ENCODE measurements at places on chromosomes 6 and 20. TPM values are rescaled to one million over a fixed set of nuclear protein-coding genes. Genes with fewer than 3 reads are reported as not detected.

DNA sequence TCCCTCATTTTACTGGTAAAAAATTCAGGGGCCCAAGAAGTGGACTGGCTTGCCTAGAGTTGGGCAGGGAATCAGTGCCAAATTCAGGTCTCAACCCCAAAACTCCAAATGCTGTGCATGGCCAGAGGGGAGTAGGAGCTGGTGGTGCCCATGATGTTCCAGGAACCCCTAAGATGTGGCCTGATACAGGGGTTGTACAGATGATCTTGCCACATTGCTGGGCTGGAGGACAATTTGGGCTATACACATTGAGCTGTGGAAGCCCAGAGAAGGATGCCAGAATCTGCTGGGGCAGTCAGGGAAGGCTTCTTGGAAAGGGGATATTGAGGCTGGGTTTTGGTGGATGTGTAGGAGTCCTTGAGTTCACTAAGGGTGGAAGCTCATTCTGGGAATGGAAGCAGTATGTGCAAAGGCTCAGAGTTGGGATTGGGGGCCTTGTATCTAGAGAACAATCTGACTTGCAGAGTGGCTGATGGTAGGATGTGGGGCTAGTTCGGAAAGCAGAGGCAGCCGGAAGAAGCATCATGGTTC is 38.0 kb upstream of the APCDD1L start:
- no peak for DNase-seq

UBE2J1 gene
- total RNA-seq, result 58.7 TPM

KCNK5 gene
- 2.3 TPM for total RNA-seq

DNA sequence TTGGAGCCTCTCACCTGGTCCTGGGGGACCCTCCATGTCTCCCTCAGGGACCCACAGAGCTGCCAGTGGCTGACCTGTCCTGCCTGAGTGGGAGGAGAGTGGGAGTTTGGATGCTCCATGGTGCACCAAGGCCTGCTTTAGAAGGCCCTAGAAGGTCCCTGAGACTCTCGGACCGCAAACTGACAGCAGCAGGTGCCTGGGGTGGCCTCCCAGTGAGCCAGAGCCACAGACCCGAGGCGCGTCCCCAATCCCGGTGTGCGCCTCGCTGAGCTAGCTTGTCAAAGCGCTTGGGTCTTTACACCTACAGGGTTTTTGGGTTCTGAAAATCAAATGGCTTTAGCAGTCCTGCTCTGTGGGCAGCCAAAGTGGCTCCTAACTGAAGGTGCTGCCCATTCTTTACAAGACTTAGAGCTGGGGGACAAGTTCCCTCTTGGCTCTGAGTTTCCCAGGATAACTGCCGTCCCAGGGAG is 4.9 kb downstream of the MYT1 start:
- DNase-seq, result no peak

SIRPA gene
- 11.2 TPM for total RNA-seq

DNA sequence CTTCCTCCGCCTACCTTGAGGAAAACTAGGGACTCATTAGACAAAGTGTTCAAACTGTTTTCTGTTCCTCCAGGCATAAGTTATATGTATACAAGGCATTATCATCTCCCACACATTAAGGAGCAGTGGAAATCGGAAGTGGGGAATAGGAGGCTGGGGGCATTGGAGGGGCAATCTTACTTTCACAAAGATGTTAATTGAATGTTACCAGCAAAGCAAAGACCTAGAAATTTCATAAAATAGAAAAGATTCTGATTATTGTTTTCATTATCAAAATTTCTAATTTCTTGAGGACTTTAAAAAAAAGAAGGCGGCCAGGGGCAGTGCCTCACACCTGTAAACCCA is 501.7 kb upstream of the JARID2 start:
- no peak for DNase-seq

RUNX2 gene
- 2.4 TPM for total RNA-seq

MYH7B gene
- total RNA-seq, result 4.3 TPM

GRCh38 chr6:34102099-34102656 is 43.7 kb downstream of the GRM4 start:
- no peak for DNase-seq

CLPSL1 gene
- total RNA-seq, result not detected

DNA sequence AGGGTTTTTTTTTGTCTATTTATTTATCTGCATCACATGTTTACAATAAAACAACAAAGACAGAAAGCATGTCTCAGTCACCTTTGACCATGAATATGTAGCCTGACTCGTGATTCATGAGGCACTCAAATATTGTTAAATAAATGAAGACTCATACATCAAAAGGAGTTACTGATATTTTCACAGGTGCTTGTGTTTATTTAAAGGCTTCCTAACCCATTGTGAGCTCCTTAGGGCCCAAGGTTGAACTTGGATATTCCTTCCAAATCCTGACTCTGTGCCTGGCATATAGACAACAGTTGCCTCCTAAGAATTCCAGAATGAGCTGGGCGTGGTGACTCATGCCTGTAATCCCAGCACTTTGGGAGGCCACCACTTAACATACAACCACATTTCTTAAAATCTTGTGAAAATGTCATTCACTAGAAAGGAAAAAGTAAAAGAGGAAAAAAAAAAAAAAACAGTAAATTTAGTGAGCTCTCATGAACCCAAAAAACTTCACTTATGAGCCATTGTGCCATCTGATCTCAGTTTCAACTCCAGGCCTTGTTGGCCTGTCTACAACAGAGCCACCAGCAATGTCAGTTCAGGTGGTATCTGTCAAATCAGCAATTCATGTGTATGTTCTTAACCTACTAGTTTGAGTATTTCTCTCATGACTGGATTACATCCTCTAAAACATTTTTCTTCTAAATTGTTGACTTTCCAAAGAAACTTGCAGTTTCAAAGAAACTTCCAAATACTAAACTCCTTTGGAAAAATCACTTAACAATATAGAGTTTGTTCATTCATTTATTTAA is 162.7 kb upstream of the MARCKS start:
- no peak for DNase-seq

- no peak for DNase-seq
These were observed 277.0 kb downstream of the PRL start for GRCh38 chr6:22019857-22020256.

ELOVL2 gene
- 6.2 TPM for total RNA-seq

GRCh38 chr6:38271081-38271480 is 368.6 kb downstream of the BTBD9 start:
- DNase-seq, result no peak

DNA sequence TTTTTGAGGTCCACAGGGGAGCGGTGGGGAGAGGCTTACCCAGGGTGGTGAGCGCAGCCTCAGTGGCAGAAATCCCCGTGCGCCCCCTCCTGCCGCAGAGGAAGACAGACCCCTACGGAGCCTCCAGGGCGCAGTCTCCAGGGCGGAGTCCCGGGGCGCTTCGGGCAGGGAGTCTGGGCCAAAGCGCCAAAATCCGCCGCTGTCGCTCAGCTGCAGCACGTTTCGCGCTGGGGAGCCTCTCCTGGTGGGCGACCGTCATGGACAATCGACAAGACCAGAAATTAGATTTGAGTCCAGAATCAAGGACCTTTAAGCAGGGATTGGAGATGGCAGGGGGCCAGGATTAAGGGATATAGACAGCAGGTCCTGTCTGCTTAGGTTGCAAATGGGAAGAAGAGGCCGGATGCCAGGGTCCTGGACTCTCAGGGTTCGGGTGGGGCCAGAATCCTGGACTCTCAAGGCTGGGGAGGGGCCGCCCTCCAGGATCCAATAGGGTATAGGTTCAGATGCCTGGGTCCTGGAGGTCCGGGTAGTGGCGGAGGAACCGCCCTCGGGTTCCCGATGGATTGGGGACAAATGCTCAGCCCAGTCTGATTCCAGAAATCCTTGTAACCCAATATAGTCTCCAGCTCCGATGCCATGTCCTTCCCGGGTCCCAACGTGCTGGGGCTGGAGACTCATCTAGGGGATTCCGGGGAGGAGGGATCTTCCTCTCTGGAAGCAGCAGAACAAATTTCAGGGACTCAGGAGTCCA is 7.9 kb upstream of the HLA-E start:
- no peak for DNase-seq

- DNase-seq, result no peak
These were observed 7.5 kb upstream of the NUP153 start for GRCh38 chr6:17714177-17714576.
